ENCODE measurements at places on chromosomes 11 and 22. TPM values are rescaled to one million over a fixed set of nuclear protein-coding genes. Genes with fewer than 3 reads are reported as not detected.

The DEFB131B gene
- not detected for polyA plus RNA-seq

The GRAMD1B gene
- 4.1 TPM for polyA plus RNA-seq

The C11orf87 gene
- polyA plus RNA-seq: 0.94 TPM

The ZNF70 gene
- polyA plus RNA-seq: 1.0 TPM

The HEPHL1 gene
- not detected for polyA plus RNA-seq

The OR9I1 gene
- not detected for polyA plus RNA-seq

The MPPED2 gene
- polyA plus RNA-seq: not detected

The OR52I2 gene
- not detected for polyA plus RNA-seq

The OR10D3 gene
- polyA plus RNA-seq: not detected

Data from GM23248 (cell line).